ENCODE measurements at places on chromosomes 5 and 9.

DNA sequence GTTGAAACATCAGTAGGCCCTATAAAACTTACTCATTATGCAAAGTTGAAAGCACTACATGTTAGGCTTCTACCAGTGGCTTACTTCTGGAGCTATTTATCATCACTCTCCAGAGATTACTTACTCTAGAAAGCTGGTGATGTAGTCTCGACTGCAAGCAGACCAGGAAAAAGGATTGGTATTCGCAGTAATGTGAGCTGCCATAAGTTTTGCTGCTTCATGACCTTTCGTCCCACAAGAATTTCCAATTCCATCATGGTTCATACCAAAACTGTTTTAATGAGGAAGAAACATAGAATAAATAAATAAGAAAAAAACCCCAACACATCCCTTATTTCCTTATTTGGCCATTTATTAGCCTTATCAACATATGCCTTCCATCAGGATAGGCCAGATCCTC, 181.9 kb downstream of the ADAMTS6 start:
- DNase-seq: no peak

DNA sequence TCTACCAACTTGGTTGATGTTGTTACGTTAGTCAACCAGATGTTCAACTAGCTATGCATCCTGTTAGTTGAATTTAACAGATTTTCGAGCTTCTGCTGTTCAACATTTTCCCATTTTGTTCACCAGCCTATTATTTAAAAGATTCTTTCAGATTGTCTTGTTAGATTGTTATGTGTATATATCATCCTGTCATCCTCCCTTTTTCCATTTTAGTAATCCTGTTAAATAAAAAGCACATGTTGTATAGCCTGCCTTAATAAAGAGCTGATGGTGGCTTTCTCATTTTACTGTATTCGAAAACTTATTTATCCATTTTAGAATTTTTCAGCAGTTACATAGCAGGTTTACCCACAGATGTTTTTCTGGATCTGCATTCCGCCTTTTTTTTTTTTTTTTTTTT, 4.3 kb downstream of the TMEFF1 start:
- no peak for DNase-seq

DNA sequence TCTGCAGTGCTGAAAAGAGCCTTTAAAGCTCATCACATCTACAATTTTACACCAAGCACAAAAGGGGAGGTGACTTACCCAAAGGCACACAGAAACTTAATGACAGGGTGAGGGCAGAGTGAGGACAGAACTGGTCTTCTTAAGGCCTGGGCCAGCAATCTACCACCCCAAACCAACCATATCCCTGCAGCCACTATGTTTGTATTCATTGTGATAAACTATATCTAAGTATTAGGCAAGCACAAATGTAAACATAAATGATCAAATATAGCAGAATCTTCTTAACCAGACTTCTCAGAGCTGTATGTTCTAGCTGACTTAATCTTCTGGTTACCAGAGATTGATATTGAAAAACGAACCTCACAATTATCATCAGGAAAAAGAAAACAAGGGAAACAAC, 47.9 kb upstream of the RNF38 start:
- no peak for DNase-seq

DNA sequence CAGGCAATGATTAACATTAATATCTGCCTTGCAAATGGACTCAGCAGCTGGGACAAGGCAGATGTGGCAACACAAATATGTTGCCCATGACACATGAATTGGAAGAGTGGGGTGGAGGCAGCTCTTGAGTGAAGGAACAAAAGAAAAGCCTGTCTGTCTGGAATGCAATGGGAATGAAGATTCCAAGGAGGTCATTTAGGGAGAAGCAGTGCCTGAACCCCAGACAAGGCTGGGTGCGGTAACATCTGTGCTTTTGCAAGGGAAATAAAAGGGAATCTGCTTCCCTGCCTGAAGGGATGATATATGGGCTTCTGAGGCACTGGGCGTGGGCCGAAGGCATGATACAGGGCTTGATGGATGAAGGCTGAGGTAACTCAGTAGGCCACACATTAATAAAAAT, 94.1 kb upstream of the TRIM32 start:
- no peak for DNase-seq

DNA sequence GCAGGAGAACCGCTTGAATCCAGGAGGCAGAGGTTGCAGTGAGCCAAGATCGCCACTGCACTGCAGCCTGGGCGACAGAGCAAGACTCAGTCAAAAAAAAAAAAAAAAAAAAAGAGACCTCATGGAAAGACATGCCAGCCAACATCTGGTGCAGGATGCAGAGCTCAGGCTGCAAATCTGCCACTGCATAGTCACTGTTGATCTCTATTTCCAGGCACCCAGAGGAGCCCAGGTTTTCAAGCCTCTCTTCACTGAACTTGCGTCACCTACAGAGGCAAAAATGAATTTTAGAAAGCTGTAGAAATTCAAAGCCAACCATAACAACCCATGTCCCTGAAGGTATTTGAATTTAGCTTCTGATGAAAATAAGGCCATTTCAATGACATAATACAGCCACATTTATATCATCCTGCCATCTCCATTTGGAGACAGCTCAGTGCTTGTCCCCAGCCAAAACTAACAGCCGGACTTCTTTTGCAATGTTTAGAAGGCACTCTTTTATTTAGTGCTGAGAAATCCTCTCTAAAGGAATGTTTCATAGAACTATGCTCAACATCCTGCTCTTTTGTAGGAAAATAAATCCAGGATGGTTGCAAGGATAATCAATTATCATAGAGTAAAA, 113.3 kb downstream of the SNX18 start:
- no peak for DNase-seq

DNA sequence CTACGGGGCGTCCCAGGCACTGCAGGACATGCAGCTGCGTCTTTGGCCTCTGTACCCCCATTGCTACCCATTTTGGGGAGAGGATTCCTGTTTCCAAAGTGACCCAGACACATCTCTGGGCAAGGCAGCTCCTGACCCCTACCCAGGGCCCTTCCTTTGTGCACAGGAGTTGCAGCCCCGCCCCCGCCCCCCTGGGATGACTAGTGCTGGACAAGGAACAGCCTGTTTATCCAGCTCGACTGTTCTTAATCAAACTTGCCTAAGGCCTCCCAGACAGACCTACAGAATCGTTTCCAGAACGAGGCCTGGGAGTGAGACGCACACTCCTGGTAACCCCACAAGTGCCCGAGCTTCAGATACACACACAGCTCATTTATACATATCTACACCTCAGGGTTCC, 13.2 kb downstream of the DIPK1B start:
- no peak for DNase-seq

- no peak for DNase-seq
These were observed 225.9 kb downstream of the RFX3 start for GRCh38 chr9:3299872-3300271.

DNA sequence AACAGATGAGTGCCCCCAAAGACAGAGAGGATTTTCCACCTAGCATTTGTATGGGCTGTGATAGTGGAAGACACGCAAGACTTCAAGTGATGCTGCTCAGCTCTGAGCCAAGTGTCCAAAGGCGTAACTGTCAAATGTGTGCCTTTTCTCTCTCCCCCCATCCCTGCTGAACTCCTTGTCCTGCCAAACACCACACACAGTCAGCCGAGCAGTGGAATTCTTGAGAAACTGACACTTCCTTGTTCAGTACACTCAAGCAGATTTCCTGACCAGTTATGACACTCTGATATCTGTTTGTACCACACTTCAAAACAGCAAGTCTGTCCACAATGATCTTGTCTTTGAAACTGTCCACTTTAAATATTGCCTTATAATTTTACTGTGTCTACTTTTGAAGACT, 166.4 kb downstream of the PIK3R1 start:
- no peak for DNase-seq

GRCh38 chr5:143183989-143184388, 219.5 kb downstream of the NR3C1 start:
- DNase-seq: no peak

DNA sequence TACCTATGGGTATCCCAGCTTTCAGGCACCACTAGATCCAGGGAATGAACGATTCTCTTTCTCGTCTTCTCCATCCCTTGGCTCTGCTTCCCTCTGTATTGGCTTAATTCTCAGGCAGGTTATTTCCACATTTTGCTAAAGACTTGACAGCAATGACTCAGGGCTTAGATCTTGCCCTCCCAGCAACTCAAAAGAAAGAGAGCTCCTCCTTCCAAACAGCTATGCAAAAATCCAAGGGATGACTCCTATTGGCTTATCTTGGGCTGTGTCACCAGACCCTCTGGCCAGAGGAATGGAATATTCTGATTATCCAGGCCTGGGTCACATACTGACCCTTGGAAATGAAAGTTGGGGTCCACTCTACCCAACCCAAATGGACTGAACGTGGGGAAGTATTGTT, 270.2 kb downstream of the NTRK2 start:
- no peak for DNase-seq

All from hippocampal formation (tissue), 2 donors.